ENCODE measurements at places on chromosomes 1 and 21.
A peak's percentile ranks its signal among the peaks of the same experiment; 100 is the strongest.

DNA sequence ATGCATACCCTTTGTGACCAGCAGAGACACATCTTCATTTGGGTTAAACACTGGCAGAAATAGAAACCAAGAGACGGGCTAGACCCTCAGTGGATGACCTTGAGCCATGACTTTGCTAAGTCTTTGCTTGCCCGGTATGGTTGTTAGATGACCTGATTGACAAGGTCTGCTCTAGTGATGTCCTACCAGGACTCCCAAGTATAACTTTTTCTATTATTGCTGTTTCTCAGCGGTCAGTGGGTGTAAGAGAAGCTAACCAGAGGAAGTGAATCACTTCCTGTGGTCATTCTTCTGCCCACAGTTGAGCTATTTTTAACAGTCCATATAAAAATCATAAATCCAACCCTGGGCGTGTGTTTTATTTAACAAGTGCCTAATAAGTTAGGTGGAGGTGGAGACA is 126.2 kb upstream of the ETS2 start:
- DNase-seq = peak; percentile 27

DNA sequence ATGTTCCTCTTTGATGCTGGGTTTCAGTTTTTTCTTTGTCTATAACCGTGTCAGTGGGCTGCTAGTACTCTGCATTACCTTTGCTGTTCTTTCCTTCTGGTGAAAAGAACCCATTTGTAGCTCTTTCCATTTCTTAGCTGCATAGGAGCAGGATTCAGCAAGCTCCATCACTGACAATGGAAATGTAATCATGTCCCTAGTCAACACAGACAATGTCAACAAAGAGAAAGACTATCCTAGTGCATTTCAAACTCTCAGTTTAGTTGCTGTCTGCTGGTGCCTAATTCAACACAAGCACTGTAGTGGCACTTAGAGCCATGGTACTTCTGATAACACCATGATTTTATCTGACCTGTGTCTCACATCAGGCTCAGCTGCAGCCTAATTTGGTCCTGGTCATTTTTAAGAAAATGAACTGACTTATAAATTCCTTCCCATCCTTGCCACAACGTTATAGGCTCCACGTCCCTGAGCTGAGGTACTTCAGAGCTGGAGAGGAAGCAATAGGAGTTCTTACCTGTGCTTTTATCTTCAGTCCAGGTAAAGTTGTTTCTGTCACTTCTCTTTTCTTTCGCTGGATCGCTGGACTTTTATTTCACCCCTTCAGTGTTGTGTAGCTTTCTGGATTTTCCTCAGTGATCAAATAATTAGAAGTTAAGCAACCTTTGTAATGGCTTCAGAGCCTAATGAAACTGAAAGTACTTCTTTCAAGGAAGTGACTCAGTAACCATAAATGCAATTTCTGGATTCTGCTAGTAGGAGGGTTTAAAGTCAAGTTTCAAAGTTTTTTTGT is at the start of gene GBP3:
Gene GBP3, minus strand, starts transcription at position 700 of the 793 bp plus-strand sequence. CDS start 2,145 bp downstream, outside the sequence.
- peak; percentile 35 for DNase-seq

DNA sequence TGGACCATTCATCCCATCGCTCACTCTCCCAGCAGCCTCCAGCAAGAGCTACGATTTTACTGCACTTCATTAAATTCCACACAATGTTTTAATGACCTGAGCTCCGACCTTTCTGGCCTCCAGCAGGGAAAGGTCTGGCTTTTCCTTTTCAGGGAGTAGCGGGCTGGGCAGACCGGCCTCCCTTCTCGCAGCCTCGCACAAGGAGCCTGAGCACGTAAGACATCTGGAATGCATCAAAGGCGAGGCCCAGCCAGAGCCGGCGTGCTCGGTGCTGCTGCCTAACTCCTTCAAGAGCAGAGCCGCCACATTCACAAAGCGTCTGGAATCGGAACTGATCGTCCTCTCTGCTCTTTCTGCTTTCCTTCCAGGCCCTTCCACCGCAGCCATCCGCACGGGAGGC is 32.5 kb upstream of the FHAD1 start:
- peak; percentile 16 for DNase-seq

DNA sequence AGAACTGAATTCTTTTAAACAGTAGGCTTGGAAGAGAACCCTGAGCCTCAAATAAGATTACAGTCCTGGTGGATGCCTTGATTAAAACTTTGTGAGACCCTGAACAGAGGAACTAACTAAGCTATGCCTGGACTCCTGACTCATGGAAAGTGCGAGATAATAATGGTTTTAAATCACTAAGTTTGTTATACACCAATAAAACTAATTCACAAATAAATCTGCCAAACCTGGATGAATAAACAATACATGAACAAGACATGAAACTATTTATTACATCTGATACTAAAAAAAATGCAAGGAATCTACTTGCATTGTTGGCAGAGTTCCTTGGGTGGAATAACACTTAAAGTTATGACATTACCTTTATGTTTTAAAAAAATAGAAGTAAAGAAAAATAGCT is 118.4 kb downstream of the PIGK start:
- peak; percentile 10 for DNase-seq

DNA sequence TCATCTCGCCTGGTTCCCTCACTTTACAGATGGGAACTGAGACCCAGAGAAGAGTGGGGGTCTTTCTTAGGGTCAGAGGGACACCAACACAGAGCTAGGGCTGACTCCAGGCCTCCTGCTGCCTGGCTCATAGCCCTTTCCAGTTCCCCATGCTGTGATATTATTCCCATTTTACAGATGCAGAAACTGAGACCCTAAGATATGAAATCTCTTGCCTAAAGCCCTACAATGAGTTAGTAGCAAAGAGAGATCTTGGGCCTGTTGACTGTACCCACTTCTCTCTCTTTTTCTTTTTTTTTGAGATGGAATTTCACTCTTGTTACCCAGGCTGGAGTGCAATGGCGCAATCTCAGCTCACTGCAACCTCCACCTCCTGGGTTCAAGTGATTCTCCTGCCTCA is 49.9 kb downstream of the SLC9A1 start:
- DNase-seq = no peak

DNA sequence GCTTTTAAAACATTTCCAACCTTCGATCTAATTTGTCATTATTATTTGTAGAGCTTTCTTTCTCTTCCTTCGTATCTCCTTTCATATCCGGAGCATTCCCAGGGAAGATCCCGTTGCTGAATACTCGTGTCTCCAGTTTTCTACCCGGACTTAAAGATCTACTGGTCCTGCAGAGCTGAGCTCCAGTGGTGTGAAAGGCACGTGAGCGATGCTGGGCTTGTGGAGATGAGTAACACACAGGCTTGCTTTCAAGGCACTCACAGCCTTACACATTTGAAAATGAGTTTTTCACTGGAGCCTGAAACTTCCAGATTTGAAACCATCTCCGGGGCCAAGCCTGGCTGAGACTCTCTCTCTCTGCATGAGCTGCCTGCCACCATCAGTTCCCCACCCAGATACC is 428.3 kb downstream of the KIF26B start:
- no peak for DNase-seq

DNA sequence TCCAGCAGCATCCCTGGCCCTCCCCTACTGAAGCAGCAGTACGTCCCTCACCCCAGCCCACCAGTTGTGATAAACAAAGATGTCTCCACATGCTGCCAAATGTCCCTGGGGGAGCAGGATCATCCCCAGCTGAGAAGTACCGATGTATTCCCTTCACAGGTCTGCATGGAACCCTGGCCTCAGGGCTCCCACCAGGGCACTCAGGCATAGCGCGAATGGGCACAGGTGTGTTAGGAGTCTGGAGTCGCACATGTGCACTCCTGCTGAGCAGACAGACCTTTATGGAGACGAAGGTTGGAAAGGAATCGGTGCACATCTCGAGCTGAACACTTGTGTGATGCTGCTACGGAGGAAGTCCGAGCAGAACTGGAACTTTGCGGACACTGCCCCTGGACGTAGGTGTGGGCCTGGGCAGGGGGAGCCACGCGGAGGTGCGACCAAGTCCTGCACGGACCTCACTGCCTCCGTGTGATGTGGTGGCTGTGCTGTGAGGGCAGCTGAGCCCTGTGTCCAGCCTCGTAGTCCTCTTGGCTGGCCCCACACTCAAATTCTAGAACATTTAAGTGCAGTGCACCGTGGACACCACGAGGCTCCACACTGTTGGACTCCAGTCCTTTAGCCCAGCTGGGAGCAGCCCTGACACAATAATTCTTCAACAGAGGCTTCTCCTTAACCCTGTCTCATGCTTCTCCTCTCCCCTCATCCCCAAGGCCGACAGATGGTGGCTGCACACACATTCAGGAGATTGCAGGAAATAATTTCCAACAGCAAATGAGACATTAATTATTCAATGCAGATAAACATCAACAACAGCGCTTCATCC is 43.4 kb downstream of the RSPH1 start:
- DNase-seq = no peak

DNA sequence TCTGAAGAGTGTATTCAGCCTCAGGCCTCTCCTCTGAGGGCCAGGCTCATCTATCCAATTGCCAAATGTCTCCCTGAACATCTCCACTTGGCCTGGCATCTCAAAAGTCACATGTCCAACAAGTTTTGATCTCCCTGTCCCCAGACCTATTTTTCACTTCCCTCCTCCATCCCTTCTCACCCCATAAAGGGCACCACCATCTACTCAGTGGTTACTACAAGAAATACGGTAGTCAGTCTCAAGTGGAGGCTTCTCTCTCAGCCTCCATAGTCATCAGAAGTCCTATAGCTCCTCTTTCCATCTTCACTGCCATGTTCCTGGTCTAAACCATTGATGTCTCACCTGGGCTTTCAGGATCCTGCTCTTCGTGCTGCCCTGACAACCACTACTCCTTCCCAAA is 82.5 kb upstream of the EDN2 start:
- no peak for DNase-seq

GRCh38 chr21:25025596-25025995 is 581.7 kb downstream of the MRPL39 start:
- no peak for DNase-seq

DNA sequence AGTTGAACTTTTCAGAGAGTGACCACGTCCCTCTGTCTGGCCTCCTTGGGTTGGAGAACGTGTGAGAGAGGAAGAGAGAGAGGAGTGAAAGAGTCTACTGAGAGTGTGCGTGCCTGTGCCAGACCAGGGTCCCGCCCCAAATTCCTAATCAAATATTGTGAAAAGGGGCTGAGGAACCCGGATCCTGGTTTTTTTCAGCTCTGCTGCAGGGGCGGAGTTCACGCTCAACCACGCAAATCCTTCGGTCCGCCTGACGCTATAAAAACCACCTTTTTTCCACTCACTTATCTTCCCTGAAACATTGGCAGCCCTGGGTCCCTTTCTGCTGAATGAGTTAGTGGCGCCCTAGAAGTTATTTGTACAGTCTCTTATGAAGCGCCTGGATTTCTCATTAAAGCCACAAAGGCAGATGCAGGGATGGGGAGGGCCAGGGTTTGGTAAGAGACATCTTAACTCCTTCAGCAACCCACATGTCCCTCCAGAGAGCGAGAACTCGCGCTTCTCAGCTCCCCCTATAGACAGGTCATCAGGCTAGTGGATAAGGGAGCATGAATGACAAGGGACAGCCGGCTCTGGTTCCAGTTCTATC is at the start of gene FMOD:
Gene FMOD, minus strand, starts transcription at position 86 of the 589 bp plus-strand sequence. CDS start 2,852 bp downstream, outside the sequence.
- DNase-seq = peak; percentile 15

DNA sequence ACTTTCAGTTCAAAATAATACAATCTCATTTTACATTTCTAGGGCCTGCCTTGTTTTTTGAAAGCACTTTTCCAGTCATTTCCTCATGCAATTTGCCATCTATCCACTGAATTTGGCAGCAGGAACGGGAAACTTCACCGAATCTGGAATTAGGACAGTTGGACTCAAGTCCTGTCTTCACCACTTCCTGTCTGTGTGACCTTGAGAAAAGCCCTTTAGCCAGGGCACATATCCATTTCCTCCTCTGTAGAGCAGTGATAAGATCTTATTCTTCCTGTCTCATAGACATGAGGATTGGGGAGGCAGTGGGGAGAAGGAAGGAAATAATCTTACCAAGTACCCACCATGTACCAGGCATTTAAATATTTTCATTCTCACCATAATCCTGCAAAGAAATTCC is 12.0 kb downstream of the VAV3 start:
- DNase-seq = no peak

- no peak for DNase-seq
These were observed 15.1 kb downstream of the USP25 start for GRCh38 chr21:15744926-15745325.

- DNase-seq = no peak
These were observed 35.9 kb upstream of the CCSAP start for GRCh38 chr1:229378586-229379367.

- no peak for DNase-seq
These were observed 144.5 kb downstream of the PBX1 start for GRCh38 chr1:164703463-164703862.

DNA sequence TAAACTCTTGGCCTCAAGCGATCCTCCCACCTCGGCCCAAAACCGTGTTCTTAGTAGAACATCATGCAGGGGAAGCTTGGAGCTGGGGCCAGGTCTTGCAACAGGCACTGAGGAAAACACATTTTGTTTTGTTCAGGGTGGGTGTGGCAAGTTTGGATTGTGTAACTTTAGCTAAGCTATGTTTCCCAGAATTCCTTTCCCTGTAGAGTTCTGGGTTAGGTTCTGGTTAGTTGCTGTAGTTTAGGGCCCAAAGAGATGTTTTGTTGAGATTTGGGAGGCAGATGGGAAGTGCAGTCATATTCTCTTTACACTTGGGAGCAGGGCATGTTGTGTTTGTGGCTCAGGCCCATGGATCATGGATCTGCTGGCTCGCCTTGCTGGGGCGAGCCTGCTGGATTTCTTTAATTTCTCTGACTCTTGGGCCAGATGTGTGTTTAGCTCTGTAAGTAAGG is 24.0 kb downstream of the PLA2G5 start:
- no peak for DNase-seq

- DNase-seq = no peak
These were observed 240.4 kb downstream of the HMCN1 start for GRCh38 chr1:185974367-185975170.

DNA sequence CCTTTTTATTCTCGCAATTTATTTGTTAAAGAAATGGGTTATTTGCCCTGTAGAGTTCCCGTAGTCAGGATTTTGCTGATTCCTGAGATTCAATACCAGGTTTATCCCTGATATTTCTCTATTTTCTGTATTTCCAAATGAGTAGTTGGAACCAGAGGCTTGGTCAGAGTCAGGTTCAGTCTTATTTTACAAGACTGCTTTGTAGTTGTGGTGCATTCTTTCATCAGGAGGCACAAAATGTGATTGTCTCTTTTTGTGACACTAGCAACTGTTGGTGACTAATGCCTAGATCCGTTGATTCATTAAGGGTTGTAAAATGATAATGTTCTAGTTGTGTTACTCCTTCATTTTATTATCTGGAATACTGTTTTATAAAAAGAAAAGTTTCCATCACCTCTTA is 95.5 kb upstream of the TPTE start:
- DNase-seq = no peak

GRCh38 chr1:5298376-5298775 is 644.0 kb downstream of the AJAP1 start:
- no peak for DNase-seq

Data from GM04503 (cell line).